ENCODE measurements at places on chromosomes 4 and X. TPM values are rescaled to one million over a fixed set of nuclear protein-coding genes. Genes with fewer than 3 reads are reported as not detected.

The VGLL1 gene
- total RNA-seq: not detected

The PF4V1 gene
- total RNA-seq: not detected

The F11 gene
- not detected for total RNA-seq

The PIM2 gene
- total RNA-seq: 8.5 TPM

The GPR82 gene
- not detected for total RNA-seq

The XK gene
- total RNA-seq: 0.36 TPM

The CCDC110 gene
- total RNA-seq: 0.34 TPM

The DGKQ gene
- total RNA-seq: 8.4 TPM

The ENPP6 gene
- total RNA-seq: not detected

The TIGD2 gene
- 5.1 TPM for total RNA-seq

The C4orf46 gene
- 6.6 TPM for total RNA-seq

The SLC26A1 gene
- total RNA-seq: 0.60 TPM

The ZBTB33 gene
- 11.4 TPM for total RNA-seq

The RPS6KA3 gene
- 42.7 TPM for total RNA-seq

The MAGEA2 gene
- total RNA-seq: 0.27 TPM

The ADGRL3 gene
- total RNA-seq: 0.03 TPM

The RPS6KA6 gene
- total RNA-seq: 6.5 TPM

The CCDC160 gene
- not detected for total RNA-seq

The DUSP21 gene
- not detected for total RNA-seq

The ARL9 gene
- not detected for total RNA-seq

The XG gene
- total RNA-seq: not detected

The LUZP4 gene
- not detected for total RNA-seq

The TBC1D25 gene
- total RNA-seq: 11.1 TPM

The FRAS1 gene
- 2.9 TPM for total RNA-seq

The RHOXF1 gene
- total RNA-seq: not detected

The DMP1 gene
- total RNA-seq: 0.06 TPM

The AR gene
- 3.1 TPM for total RNA-seq

The RIBC1 gene
- total RNA-seq: 0.53 TPM

The ALB gene
- not detected for total RNA-seq

The CORIN gene
- total RNA-seq: not detected

The CT45A5 gene
- not detected for total RNA-seq

The ERCC6L gene
- 12.2 TPM for total RNA-seq

The TRIM2 gene
- 0.59 TPM for total RNA-seq

The RTL5 gene
- total RNA-seq: 2.3 TPM

The IL1RAPL2 gene
- total RNA-seq: not detected

The CCDC120 gene
- total RNA-seq: 3.0 TPM

The KLKB1 gene
- total RNA-seq: not detected

The SLC35A2 gene
- total RNA-seq: 65.0 TPM

The CYLC1 gene
- not detected for total RNA-seq

The SLC49A3 gene
- total RNA-seq: 0.16 TPM

The TRPC5OS gene
- total RNA-seq: not detected

The UGT2B17 gene
- not detected for total RNA-seq

The RGN gene
- total RNA-seq: not detected

The GAB3 gene
- total RNA-seq: 0.67 TPM

The ODAM gene
- not detected for total RNA-seq

The PNCK gene
- 0.16 TPM for total RNA-seq

Data from A549 treated with Mapracorat at 1 μM for 4 hours (cell line).